Naive thymus-derived CD4-positive, alpha-beta T cell (primary cell): ENCODE measurements at places on chromosomes 16 and 17. TPM values are rescaled to one million over a fixed set of nuclear protein-coding genes. Genes with fewer than 3 reads are reported as not detected.

Gene KRTAP17-1
- total RNA-seq: not detected

Gene CLEC18B
- 1.5 and 2.6 TPM in 2 replicates for total RNA-seq

Gene SLC7A6
- total RNA-seq: 105 and 112 TPM in 2 replicates

Gene CCL7
- total RNA-seq: not detected

Gene SEPTIN12
- not detected for total RNA-seq

Gene NKIRAS2
- 24.0 and 30.1 TPM in 2 replicates for total RNA-seq

Gene CDH3
- 0.34 TPM for total RNA-seq

Gene SLC16A5
- 24.5 TPM for total RNA-seq

Gene NPB
- not detected for total RNA-seq

Gene PIK3R6
- total RNA-seq: 0.40 TPM

Gene TOM1L1
- not detected for total RNA-seq

Gene MYH13
- total RNA-seq: not detected

Gene SLC5A10
- total RNA-seq: 0.17 TPM

Gene TLCD2
- 0.05 TPM for total RNA-seq

Gene OTOA
- total RNA-seq: 0.17 TPM

Gene CLDN6
- total RNA-seq: not detected in 2 replicates

Gene KRTAP3-2
- not detected in 2 replicates for total RNA-seq

Gene INCA1
- not detected for total RNA-seq

Gene MRC2
- total RNA-seq: 2.7 TPM

Gene HAP1
- total RNA-seq: not detected

Gene GPR179
- total RNA-seq: 0.35 TPM
